ENCODE measurements at places on chromosomes 6 and 20. TPM values are rescaled to one million over a fixed set of nuclear protein-coding genes. Genes with fewer than 3 reads are reported as not detected.

TREML1 gene
- polyA plus RNA-seq = 0.07 TPM

IPCEF1 gene
- 0.11 TPM for polyA plus RNA-seq

GRM4 gene
- not detected for polyA plus RNA-seq

SOX4 gene
- 4.1 TPM for polyA plus RNA-seq

TMEM200A gene
- not detected for polyA plus RNA-seq

FERMT1 gene
- polyA plus RNA-seq = 0.06 TPM

CTCFL gene
- polyA plus RNA-seq = not detected

CDH26 gene
- polyA plus RNA-seq = 0.30 TPM

CNR1 gene
- polyA plus RNA-seq = 0.30 TPM

FAM8A1 gene
- 9.1 TPM for polyA plus RNA-seq

TRIM40 gene
- polyA plus RNA-seq = not detected

KHDC3L gene
- polyA plus RNA-seq = not detected

FAM217B gene
- polyA plus RNA-seq = 6.3 TPM

TULP4 gene
- 16.2 TPM for polyA plus RNA-seq

TBXT gene
- not detected for polyA plus RNA-seq

NRM gene
- 8.6 TPM for polyA plus RNA-seq

C6orf141 gene
- 0.42 TPM for polyA plus RNA-seq

All from heart left ventricle (tissue), 16 donors.